Activated CD4-positive, alpha-beta T cell treated with anti-CD3 and anti-CD28 coated beads, Interleukin-2, amount 10 ng/mL, durations not matched to agents 24 days and 14 days (primary cell): ENCODE measurements at places on chromosomes 5 and 9.

DNA sequence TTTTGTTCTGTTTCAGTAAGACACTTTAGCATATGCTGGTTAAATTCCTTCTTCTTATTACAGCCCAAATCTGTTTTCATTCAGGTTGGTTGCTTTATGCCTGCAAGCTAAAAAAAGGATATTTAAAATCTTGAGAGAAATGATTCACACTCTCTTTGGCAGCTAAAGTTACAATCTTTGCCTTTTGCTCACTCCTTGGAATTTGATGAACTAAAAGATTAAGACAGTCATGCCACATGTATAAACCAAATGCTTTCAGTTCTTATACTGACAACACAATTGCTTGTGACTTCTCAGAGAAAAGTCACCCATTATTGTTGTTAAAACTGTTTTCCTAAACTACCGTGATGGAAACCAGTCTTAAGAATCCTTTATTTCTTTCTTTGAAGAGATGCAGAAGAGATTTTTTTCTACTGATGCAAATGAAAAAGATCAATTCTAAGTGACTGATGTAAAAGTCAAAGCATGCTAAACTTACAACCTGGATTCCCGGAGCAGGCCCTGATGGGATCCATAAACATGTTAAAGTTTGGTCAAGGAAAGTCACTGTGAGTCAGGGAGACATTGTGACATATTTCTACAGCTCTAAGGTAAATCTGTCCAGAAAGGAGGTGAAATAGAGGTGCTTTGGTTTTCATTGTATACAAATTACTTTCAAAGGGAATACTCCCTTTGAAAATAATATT lies 144.2 kb upstream of the CDH10 start:
- no peak for DNase-seq

DNA sequence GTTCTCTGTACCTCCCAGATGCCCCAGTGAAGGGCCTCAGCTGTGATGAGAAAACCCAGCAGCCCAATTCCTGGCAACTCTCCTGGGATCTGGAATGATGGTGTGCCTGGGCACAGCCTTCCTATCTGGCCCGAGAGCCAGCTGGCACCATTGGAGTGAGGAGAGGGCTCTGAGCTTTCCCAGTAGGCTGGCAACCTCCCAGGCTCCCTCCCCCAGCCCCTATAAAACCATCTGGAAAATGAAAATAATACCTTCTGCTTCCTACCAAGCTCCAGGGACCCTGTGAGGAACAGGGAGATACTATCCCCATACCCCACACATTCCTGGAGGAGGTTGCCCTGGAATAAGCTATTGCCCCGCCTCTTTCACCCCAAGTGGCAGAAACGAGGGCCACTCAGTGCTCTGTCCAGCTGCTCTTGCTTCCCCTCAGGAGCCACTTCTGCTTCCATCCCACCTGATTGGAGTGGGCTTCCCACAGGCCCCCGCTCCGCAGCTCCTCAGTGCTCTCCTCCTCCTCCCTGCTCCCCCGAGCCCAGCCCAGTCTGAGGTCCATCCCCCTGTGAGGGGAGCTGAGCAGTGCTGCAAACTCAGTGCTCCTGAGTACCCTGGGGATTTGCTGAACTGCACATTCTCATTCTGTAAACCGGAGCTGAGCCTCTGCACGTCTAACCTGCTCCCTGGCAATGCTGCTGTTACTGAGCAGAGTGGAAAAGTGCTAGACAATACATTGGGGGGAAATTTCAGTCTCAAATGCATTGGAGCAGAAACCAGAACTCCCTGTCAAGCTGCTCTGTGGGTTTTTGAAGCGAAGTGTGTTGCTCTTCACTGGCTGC lies 74.7 kb downstream of the THBS4 start:
- DNase-seq, result no peak

DNA sequence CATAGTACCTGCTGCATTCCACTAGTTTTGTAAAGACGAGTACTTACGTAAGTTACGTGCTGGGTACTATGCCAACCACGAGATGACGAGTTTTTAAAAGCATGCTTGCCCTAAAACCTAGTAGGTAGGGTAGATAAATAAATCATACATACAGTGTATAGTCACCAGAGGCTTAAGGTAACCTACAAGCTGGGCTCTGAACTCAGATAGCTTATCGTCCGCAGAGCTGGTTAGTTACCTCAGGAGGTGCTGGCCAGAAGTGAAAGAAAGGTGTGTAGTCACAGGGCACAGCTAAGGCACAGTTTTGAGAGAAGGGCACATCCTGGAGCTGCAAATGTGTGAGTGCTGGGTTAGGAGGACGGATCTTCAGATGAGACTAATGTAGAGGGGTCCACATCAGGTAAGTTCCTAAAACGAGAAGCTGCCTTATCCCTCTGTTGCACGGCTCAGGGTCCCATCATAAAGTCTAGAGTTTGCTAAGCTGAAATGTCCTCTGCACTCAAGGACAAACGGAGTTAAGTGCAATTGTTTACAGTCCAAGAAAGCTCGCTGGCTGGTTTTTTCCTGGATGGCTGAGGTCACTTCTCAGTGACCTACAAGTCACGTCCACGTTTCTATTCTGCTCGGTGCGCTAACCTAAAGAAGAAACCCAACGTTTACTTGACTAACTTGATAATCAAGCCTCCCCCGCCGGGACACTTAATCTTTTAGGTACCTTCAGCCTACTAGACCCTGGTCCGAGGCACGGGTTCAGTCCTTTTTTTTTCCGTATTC lies 1.1 kb upstream of the SNX24 start:
- peak; percentile 61 for DNase-seq

GRCh38 chr9:119689879-119690278 lies 320.6 kb upstream of the BRINP1 start:
- no peak for DNase-seq

DNA sequence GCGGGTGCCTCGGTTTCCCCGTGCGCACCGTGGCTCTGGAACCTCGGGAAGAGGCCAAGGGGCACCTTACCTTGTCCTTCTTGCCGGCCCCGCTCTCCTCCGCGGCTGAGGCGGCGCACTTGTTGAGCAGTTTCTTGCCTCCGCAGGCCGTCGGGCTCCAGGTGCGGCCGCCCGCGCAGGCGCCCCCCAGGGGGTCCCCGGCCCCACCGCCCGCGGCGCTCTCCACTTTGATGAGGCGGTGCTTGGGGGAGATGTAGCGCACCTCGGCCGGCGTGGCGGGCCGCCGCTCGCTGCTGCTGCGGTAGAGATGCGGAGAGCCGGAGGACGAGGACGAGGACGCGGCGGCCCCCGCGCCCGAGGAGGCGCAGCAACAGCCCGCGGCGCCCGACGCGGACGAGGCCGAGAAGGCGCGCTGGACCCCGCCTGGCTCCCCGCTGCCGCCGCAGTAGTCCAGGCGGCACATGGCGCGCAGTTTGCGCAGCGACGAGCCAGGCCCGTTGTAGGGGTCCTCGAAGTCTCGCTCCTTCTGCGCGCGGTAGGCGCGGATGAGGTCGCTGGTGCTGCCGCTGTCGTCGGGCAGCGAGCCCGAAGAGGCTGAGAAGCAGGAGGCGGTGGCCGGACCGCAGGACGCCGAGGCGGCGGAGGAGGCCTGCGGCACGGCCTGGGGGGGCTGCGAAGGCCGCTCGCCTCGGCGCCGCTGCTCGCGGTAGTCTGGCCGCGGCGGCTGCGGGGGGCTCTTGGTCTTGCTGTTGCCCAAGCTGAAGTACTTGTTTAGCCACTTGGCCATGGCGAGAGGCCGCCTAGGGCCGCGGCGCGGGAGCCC lies 957 bp downstream of the SHB start:
- DNase-seq, result peak; percentile 66

DNA sequence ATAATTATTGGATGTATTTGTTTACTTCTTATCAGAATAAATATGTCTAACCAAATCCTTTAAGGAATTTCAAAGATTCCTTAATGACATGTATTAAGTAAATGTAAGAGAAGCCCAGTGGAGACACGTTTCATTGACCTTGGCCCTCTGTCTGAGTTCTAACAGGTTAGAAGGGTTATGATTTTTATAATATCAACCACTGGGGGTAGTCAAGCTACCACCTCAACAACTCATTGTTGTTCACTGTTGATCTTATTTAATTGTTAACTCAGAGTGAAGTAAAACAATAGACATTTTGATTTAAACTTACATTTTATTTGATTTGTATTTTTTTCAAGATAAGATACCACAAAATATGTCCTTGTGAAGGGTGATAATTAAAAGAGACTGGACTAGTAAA lies 499.2 kb upstream of the COX7C start:
- no peak for DNase-seq

DNA sequence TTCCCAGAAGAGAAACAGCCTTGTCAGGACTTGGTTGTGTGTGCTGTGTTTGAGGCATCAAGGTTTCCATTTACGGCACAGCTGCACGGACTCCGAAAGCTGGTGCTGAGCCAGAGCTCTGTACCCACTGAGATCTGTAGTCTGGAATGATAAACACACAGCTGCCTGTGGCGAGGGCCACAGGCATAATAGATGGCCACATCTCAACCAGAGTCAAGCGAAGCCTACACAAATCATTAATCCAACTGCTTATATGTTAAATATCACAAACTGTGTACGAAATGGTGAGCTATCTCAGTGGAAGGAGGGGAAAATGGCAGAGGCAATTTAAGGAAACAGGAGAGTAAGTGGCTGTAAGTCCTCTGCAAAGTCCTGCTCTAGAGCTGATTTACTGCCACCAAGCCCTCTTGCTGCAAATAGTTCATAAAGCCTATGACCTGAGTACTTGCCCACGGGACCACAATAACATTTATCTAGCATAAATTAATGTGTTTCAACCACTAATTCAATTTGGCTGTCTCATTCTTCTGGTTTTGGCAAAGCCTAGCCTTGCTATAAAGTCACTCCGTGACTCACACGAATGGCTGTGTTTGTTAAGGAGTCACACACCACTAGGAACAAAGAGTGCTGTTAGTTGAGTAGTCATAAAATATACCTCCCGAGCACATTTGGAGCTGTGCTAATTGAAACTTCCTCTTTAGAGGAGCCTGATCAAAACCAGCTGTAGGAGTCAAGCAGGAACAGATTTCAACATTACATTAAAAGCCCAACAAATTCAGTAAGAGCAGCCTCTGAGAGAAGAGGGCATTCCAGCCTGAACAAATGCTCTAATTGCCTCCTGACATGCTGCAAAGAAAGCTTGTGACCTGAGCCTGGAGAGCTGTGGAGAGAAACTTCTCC lies 738.6 kb upstream of the ZNF608 start:
- no peak for DNase-seq

GRCh38 chr9:19985081-19985480 lies 196.2 kb upstream of the SLC24A2 start:
- DNase-seq, result no peak

GRCh38 chr5:56666901-56667300 lies 148.4 kb upstream of the MAP3K1 start:
- DNase-seq, result no peak

GRCh38 chr9:86288499-86289198 lies 6.3 kb upstream of the ISCA1 start:
- DNase-seq, result no peak

- DNase-seq, result no peak
These were observed 605 bp upstream of the DBN1 start for GRCh38 chr5:177474002-177474476.

GRCh38 chr5:97991236-97991635 lies 782.2 kb upstream of the RGMB start:
- no peak for DNase-seq

DNA sequence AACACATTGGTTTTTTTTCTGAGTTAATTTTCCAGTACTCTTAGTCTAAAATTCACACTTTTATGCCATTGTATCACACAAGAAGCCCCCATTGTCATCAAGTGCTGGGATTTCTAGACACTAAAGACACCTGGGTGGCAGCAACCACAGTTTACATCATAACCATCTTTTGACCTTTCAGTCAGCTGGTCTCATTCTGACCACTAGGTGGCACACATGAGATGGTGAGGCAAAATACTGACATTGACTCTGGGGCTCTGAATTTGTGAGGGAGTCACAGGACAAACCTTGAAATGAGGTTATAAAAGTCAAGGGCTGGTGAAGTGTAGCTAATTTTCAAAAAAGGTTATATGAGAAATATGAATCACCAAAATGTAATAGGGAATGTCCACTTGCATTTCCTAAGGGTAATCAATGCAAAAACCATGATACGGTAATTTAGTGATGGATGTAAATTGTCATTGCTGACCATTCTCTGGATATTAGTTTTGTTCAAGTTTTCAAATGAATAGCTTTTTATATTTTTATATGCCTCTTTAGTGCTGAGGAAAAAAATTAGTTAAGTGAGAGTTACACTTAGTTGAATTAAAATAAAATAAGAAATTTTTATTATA lies 229.4 kb downstream of the DMAC1 start:
- DNase-seq, result peak; percentile 91

DNA sequence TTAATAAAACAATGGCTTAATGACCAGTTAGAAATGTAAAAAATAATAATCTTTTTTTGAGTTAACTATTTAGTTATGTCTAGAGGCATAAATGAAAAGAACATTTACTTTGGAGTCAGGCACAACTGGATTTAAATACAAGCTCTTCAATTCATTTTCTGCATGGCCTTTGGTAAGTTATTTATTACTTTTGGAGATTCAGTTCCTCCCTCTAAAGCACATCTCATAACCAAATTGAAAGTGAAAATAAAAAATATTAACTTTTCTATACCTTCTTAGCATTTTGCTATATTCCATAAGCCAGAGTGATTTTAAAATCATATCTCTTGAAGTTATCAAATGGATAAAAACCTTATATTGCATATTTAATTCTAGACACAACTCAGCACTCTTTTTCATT lies 434.9 kb upstream of the SMARCA2 start:
- DNase-seq, result no peak

DNA sequence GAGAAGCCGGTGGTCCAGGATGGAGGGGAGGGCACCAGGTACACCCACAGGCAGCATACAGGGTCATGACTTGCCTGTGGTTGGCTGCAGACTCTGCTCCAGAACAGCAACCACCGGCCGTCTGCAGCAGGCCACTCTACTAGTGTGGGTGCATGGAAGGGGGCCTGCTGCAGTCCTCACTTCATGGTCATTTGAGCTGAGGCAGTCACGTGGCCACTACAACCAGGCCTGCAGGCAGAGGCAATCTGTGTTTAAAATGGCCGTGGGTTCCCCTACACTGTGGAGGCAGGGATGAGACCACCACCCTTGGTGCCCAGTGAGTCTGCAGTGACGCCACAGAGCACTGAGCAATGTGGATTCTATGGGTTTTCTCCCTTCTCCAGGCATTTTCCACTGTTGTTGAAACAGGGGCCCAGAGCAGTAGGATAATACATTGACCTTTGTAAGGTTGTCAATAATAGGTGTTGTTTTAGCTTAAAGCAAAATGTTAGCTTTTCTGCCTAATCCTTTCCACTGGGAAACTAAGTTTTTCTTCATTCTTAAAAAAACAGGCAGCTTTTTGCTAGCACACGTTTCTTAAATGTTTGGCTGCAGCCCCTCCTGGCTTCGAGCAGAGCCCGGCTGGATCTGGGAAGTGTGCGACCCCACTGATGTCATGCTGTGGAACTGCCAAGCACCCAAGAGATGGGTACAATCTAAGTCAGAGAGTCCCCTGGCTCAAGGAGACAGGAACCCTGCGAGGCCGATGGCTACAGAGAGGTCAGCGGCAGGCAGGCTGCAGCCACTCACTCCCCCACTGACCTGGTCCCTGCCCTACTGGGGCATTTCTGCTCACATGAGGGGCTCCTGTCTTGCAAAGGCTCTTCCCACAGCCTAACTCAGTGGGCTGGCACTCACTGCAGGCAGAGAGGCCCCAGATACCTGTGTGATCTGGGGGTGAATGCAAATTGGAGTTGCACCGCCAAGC lies 21.2 kb downstream of the GADD45G start:
- DNase-seq, result no peak
